ENCODE measurements at places on chromosomes 1 and 21.

DNA sequence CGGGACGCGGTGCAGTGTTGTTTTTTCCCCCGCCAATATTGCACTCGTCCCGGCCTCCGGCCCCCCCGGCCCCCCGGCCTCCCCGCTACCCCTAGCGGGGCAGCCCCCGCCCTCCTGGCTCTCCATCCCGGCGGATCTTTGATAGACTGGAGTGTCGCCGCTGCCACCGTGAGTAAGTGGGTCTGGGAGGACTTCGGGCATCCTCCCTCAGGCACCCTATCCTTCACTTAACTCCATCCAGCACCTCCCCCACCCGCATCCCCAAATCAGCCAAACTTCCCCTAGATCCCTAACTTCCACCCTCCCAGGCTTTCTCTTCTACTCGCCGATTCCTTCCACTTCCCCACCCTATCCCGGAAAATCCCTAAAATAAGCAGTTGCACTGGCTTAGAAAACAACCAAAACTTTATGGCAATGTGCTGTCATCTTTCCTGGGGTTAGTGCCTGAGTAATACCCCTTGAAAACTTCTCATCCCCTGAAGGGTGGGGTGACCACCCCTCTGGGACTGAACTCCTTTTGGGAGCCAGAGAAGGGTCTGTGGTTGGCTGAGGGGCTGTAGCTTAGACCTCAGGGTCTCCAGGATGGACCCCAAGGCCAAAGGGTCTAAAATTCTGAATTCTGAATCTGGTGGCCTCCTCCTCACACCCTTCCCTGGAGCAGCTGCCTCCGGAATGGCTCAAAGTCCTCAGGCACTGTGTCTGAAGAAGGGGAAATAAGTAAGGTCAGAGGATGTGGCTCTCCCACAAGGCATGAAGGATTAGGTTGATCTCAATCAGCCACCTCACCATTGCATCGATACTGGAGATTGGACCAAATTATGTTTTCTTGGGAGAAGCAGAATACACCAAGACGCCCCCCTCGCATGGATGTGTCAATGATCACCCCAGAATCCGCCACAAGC, 12.2 kb downstream of the THBS3 start:
- no peak for DNase-seq

- no peak for DNase-seq
Measured at GRCh38 chr1:110151175-110151669, 928 bp downstream of the SLC6A17 start.

DNA sequence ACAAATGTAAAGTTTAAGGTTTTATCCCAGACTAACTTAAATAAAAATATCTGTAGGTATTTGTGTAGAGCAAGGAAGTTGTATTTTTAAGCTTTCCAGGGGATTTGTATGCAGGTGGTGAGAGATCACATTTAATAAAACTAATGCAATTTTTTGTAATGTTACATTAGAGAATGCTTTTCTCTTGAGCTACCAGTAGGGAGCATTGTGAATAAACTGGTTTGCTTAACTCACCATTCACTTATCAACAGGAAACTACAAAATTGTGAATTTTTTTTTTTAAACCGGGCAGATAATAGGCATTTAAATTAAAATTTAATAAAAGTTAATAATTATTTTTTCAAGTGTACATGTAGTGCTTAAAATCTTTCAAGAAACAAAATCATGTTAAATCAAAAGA, 78.6 kb downstream of the IVNS1ABP start:
- no peak for DNase-seq

DNA sequence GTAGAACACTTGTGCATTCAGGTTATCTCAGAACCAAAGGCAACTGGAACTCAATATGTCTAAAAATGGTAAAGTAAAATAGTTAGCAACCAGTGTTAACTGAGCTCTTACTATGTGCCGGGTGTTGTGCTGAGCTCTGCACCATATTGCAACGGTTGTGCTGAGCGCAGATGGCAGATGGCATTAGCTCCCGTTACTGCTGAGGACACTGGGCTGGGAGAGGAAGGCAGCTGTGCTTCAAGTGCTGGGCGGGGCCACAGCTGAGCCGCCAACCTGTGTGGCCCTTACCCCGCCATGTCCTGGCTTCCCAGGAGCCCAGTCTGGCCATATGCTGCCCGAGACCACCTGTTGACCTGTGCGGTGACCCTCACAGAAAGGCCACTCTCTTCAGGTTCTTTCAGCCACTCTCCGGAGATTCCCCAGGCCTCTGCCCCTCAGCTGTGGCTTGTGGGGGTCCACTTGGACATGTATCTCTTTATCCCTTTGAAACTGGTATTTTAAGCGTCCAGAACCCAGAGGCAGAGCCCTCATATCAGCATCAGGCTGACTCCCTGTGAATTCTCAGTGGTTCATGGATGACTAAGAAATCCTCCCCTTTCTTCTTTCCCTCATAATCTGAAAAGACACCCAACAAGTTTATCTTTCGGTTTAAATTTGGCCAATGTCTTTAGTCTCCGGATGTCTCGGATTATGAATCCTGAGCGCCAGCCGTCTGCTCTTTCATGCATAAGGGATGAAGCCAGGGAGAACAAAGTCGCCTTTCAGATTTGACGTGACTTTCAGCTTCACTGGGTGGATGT, 26.4 kb downstream of the LDLRAP1 start:
- DNase-seq: no peak

DNA sequence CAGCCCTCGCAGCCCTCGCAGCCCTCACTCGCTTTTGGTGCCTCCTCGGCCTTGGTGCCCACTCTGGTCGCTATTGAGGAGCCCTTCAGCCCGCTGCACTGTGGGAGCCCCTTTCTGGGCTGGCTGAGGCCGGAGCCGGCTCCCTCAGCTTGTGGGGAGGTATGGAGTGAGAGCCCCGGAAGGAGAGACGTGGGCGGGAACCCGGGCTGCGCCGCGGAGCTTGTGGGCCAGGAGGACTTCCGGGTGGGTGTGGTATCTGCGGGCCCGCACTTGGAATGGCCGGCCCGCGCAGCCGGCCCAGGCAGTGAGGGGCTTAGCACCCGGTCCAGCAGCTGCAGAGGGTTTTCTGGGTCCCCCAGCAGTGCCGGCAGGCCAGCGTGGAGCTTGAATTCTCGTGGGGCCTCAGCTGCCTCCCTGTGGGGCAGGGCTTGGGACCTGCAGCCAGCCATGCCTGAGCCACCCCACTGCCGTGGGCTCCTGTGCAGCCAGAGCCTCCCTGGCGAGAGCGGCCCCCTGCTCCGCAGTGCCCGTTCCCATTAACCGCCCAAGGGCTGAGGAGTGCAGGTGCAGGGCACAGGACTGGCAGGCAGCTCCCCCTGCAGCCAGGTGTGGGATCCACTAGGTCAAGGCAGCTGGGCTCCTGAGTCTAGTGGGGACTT, 9.9 kb upstream of the CFHR2 start:
- no peak for DNase-seq
